ENCODE measurements at places on chromosomes 12 and 14.

GRCh38 chr12:67940780-67941243, 48.4 kb upstream of the IFNG-AS1 start:
- DNase-seq = no peak

DNA sequence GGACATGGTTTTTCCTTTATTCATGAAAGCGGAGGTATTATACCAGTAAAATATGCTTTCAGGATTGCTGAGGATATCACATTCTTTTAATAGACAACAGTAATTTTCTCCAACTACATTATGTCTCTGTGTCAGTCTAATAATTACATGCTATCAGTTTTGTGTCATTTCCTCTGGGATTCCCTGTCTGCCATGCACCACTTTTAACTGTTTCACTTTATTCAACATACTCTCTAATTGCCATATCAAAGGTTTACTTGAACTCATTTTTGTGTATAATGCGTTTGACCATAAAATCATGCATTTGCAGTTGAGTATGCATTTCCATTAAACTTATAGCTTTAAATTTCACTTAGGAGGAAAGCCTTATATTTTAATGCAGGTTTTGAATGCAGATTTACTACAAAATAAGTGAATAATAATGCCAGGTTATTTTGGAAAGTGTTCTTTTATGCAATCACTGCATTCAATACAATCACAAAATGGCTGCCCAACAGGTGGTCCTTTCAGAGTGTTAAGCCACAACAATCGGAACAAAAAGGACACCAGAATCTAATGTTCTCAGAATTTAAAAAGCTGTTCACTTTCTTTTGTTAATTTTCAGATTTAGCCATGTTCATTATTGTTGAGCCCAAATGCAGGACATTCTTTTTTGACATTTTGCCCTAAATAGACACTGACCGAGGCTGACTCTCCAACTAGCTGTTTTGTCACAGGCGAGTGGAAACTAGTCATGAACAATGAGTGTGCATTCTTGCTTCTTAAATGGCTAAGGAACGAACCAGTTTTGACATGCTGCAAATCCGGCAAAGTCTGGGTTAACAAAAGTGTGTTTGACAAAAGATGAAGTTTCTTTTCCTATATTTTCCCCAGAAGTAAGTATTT, 40.9 kb downstream of the MBIP start:
- DNase-seq = no peak

DNA sequence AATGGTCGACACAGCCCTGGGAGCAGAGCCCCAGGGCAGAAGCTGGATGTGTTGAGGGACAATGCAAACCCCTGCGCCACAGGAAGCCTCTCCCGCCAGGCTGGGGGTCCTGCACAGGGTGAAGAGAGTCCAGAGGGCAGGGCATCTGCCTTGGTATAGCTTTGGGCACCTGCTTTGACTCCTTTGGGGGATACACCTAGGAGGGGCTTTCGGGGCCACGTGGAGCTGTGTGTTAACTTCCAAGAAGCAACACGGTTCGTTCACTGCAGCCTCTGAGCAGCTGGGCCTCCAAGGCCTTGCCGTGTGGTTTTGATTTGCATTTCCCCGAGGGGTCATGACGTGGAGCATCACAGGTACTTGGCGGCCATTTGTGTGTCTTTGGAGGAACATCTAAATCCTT, 5.8 kb upstream of the PUS1 start:
- DNase-seq = no peak

- DNase-seq = no peak
Observed at GRCh38 chr14:103149351-103150237, 26.3 kb downstream of the TNFAIP2 start.

DNA sequence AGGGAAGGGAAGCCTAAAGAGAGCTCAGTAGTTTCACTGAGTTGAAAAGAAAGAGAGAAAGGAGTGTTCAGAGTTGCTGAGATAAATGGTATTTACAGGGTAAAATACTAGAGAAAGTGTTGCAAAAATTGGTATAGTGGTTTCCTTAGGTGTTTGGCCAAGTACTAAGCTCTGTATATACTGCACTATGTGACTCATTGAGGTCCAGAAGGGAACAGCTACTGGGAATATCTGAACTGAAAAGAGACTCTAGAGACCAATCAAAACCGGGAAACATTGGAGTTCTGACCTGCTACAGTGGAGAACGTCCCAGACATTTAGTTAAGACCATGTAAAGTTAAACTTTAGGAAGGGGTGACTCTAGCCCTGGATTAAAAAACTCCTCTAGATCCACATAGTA, 42.7 kb upstream of the ALX1 start:
- no peak for DNase-seq

DNA sequence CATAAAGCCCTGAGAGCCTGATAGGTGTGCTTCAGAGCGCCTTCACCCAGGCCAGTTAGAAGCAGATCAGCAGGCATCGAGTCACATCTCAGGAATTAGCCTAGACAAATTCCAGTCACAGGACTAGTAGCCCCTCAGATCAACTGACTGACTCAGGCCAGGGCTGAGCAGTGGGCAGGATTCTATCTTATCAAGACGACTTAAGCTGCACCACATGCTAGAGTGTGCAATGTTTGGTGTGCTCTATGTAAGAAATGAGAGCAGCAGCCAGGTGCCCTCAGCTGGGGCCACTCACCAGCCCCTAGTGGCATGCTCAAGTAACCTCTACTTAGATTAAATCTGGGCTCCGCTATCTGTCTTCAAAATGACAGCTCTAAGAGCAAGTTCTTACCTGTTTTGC, 19.7 kb upstream of the NGB start:
- no peak for DNase-seq

DNA sequence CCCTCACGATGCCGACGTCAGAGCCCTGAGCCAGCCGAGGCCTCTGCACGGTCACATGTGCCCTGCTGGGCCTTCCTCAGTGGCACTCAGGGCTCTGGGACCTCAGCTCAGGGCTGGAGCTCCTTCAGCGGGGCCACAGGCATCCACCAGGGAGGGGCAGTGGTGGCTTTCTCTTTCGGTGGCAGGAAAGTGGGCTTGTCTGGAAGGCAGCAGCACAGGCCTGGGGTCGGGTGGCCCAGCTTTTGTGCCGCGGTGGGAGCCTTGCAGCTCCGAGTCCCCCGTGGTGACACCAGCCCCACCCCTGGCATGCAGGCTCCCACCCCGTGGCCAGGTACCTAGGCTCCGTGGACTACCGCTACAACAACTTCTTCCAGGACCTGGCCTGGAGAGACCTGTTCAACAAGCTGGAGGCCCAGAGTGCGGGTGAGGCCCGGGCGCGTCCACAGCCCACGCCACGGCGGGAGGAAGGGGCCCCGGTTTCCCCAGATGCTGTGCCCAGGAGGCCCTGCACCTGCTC, 14.2 kb upstream of the TEX22 start:
- no peak for DNase-seq

All from stimulated activated CD8-positive, alpha-beta memory T cell treated with anti-CD3 and anti-CD28 coated beads, Interleukin-7, amount 100 ng/mL, for 4 hours (primary cell).